Stimulated activated CD4-positive, alpha-beta T cell treated with anti-CD3 and anti-CD28 coated beads, Interleukin-2, amount 100 ng/mL, for 48 hours (primary cell): ENCODE measurements at places on chromosomes 11 and 22.

DNA sequence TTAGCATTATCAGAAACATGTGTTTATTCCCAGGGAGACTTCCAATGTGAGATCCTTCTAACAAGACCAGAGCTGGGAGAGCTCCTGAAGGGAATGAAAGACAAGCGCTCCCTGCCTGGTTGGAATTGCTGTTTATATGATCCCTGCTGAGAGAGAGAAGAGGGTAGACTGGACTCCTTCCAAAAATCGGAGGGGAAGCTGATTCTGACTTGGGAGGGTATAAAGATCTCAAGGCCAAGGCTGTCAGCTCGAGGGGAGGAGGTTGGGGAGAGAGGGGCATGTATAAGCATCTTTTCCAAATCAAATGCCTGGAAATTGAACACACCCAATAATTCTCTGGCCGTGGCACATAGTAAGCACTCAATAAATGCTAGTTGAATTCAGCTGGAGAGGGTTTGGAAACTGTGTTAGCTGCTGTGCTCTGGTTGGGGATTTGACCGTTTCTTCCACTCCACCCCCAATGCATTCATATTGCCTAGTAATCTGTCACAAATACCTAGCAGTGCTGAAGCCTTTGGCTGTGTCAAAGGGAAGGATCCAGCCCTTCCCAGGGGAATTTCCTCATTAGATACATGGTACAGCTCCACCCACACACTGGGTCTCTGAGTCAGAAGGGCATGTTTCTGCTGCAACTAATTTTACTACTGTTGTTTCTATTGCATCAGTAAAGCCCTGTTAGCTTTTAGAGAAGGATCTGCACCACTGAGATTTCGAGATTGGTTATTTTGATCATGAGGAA, 61.5 kb downstream of the CACNG2 start:
- DNase-seq = no peak

DNA sequence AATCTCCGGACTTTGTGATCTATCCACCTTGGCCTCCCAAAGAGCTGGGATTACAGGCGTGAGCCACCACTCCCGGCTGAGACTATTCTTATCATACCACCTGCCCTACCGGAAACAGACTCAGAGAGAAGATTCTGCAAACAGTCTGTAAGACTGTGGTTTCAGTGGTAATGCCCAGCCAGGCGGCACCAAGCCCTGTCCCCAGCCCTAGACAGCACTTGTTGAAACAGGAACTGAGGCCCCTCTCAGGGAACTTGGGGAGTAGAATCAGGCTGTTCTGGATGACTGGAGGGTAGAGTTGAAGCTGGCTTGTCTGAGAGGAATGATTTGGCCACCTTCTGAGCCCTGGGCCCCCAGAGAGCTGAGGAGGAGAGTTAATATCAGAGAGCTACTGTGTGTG, 1.3 kb upstream of the INSC start:
- DNase-seq = no peak

GRCh38 chr11:127632546-127632945, 632.0 kb upstream of the KIRREL3 start:
- DNase-seq = no peak

- DNase-seq = no peak
Measured at GRCh38 chr11:95055283-95055897, 6.2 kb downstream of the KDM4F start.

GRCh38 chr11:68929135-68929534, 25.4 kb downstream of the IGHMBP2 start:
- no peak for DNase-seq

GRCh38 chr11:32131321-32131720, 40.4 kb downstream of the RCN1 start:
- DNase-seq = no peak

- no peak for DNase-seq
Measured at GRCh38 chr11:33701302-33702230, 940 bp upstream of the C11orf91 start.

- no peak for DNase-seq
Measured at GRCh38 chr11:1824221-1825038, 10.4 kb upstream of the SYT8 start.

- no peak for DNase-seq
Measured at GRCh38 chr22:20438427-20438677, 727 bp upstream of the SCARF2 start.

DNA sequence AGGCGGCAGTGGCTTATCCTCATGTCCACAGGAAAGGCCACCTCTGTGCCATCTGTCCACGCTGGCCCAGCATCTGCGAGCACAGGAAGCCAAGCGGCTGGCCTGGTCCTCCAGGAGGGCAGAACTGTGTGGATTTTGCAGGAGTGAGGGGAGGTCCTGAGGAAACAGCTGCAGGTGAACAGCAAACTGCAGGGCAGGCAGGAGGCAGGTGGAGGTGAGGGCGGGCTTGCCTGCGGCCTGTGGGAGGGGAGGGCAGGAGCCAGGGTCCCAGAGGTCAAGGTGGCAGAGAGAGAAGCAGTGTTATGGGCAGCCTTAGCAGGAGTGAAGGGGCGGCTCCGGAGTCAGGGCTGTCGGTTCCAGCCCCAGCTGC, 369.7 kb downstream of the SHANK2 start:
- DNase-seq = no peak

- no peak for DNase-seq
Measured at GRCh38 chr11:78180751-78181150, 7.7 kb downstream of the KCTD21 start.

DNA sequence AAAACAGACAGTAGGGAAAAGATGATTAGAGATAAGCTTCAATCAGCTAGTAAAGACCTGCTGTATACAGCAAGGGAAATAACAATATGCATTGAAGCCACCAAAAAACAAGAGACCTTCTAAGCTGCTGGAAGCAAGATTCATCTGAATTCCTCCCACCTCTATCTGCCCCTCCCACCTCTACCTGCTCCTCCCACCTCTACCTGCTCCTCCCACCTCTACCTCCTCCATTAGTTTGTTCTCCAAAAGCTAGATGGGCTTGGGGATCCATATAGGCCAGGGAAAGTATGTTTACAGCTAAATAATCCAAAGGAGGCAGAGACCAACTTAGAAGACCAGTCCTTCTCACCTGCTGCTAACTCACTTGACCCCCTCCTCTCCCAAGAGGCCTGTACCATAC, 33.2 kb downstream of the PAK1 start:
- no peak for DNase-seq

- DNase-seq = no peak
Measured at GRCh38 chr11:3982431-3982830, 112.2 kb upstream of the RRM1 start.

DNA sequence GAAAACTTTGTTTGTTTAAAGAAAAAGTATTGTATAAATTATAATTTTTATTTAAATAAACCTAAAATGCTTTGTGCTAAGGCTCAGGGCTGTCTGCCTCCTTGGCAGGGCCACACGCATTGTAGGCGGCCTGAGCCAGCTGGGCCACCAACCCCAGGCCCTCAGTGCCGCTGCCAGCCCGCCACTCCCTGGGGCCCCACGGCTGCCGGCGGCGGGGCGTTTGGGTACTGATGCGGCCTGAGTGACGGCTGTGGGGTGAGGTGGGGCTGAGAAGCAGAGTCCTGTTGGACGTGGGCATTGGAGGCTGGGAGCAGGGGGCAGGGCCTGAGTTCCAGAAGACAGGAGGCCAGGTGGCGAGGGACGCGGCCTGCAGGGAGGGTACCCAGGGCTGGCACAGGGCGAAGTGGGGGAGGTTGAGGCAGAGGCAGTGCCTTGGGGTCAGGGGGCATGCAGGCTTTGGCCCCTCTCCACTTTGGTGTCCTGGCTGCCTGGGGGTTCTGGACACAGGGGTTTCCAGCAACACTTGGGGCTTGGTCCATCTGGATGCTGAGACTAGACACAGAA, 58.3 kb downstream of the CERK start:
- DNase-seq = no peak

DNA sequence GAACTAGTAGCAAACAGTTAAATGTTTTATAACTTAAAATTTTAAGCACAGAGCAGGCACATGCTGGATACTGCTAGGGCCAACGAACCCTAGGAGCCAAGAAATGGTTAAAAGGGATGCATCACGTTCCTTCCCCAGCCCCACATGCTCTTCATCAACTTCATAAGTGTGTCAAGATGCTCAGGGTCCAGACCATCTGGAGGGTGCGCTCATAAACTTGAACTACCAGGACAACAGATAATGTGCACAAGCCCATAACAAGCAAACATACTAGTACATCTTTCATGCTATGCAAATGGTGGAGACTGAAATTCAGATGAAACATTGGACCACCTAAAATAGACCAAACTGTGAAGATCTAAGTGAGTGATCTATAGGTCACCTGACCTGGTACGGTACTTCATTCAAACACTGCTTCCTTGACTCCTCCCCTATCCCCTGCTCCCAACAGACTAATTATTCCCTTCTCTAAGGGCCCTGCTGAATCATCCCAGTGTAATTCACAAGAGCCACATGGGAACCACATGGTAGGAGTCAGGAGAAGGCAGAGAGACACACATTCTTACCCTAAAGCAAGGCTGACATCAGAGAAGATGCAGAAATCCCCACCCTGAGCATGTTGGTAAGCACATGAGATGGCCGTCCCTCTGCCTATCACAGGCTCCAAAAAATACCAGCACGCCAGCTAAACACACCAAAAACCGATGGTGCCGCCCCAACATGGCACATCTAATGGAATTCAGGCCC, 83.9 kb downstream of the ETS1 start:
- DNase-seq = no peak

- no peak for DNase-seq
Measured at GRCh38 chr22:41296826-41297667, 4.3 kb upstream of the ZC3H7B start.

- DNase-seq = no peak
Measured at GRCh38 chr11:106854429-106854828, 163.8 kb downstream of the GUCY1A2 start.

DNA sequence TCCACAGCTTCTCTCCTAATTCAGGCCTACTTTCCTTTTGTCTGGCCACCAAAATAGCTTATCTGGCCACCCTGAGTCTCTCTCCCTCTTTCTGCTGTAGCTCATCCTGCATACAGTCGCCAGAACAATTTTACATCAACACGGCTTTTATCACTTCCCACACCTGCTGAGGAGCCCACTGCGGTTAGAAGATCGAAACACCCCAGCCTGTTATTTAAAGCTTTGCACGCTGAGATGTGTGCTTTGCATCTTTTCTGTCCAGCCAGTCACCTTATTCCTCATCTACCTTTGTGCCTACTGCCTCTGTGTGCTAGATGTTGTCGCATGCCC, 96.0 kb downstream of the COMMD9 start:
- DNase-seq = no peak

- no peak for DNase-seq
Measured at GRCh38 chr11:124900464-124900863, 2.8 kb upstream of the ROBO4 start.
